ENCODE measurements at places on chromosomes 1 and 21.

- DNase-seq: no peak
Observed at GRCh38 chr1:212712451-212713303, 13.0 kb upstream of the BATF3 start.

DNA sequence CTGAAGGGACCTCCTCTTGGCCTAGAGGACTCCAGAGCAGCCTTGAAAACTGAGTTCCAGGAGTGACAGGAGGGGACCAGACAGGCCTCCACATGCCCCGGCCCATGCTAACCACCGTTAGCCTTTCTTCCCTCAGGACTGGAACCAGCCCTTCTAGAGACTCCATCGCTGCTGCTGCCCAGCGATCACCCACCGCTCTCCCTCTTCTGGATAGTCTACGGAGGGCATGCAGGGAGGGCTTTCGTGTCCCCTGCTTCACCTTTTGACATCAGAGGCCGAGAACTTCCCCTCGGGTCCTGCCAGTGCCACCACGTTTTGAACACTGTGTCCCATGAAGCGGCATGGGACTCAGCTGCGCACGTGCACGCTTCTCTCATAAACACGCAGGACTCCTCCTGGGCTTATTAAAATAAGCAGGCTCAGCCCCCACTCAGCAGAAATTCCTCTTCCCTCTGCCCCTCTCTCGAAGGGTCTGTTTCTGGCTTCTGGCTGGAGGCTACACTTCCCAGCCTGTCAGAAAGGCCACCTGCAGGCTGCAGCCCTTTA is 26.6 kb downstream of the NPHP4 start:
- DNase-seq: no peak

DNA sequence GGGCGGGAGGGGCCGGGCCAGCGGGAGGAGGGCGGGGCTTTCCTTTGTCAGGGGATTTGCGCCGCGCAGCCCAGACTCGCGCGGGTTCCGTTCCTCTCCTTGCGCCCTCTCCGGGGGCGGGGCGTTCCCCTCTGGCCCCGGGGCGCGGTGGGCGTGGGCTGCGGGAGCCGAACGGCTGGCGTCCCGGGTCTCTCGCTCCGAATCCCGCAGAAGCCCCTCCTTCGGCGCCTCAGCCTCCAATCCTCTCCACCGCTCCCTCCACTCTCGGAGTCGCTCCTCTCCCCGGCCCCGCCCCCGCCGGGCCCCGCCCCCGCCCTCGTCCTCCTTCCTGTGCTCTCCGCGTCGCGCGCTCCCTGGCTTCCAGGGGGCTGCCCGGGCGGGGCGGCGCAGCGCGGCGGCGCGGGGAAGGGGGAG is 82.8 kb upstream of the BMP8A start:
- peak; percentile 79 for DNase-seq

DNA sequence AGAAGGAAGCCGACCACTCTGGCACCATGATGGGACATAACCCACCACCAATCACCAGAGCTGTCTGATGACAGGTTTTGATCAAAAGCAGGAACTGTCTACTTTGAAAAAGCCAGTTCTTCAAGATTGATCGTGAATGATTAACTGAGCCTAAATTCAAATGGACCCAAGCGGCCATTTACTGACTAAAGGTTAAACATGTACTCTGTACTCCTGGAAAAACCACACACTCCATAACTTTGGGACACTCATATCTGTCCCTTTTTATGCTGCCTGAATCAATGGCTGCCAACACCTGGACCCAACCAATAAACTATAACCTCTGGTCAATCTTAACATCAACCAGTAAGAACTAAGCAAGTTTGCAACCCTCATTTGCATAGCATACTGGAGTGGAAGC is 206.6 kb downstream of the URB2 start:
- DNase-seq: no peak

- DNase-seq: no peak
Observed at GRCh38 chr1:23040509-23040908, 21.2 kb downstream of the KDM1A start.

- DNase-seq: no peak
Observed at GRCh38 chr1:35524106-35524505, 33.1 kb downstream of the KIAA0319L start.

DNA sequence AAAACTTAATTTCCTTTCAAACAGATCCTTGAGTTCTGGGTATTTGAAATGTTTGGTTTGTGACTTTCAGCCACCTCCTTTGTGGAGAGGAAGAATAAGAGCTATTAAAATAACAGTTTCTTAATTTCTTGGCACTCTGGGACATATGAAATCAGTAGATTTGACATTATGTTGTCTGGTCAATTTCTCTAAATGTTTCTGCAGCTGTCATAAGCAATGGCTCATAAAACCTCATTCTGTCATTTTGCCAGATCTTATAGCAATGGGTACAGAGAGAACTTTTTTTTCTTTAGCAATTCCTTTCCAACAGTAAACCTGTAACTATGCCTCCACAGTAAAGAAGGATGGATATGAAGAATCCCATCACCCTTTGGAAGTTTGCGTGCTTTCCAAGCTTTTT is 52.6 kb downstream of the LAMC1 start:
- no peak for DNase-seq

DNA sequence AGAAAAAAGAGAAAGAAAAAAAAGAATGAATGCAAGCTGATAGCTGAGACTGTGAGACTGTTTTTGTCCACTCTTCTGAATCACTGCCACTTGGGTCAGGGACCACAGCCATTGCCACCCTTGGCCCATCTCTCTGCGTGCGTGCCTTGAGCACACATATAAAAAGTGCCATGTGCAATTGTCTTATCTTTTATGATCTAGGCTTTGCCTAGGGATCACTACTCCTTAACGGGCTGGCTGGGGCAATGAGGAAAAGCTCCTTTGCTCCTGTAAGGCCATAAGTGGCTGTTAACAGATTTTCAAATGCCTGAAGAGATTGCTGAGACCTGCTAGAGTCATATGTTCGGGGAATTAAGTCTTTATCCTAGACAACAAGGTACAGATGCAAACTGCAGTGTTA is 8.2 kb downstream of the SPATA46 start:
- DNase-seq: no peak

- no peak for DNase-seq
Observed at GRCh38 chr1:88053065-88053464, 631.0 kb upstream of the PKN2 start.

GRCh38 chr1:236882678-236883077 is 87.6 kb downstream of the MTR start:
- DNase-seq: no peak

DNA sequence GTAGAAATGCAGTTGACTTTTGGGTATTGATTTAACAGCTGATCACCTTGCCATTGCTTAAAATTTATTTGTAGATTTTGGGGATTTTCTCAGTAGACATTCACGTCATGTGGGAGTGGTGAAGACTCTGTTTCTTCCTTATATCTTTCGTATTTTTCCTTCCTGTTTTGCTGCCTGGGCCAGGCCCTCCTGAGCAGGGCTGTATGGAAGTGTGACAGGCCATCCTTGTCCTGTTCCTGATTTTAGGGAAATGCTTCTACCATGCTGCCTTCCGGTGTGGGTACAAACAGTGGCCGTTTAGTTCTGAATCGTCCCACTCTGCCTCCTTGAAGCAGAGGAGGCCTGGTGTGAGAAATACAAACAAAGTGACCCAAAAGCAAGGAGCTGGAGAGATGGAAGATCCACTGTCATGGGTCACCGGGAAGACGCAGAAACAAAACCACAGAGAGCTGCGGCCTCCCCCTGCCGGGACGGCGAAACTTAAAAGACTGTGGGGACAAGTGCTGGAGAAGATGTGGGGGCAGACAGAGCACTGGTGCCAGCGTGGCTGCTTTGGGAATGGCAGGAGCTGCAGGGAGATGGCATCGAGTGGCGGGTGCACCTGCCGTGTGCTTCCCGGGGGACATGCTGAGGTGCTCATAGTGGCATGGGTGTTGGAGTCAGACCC is 7.6 kb downstream of the AGPAT3 start:
- no peak for DNase-seq

DNA sequence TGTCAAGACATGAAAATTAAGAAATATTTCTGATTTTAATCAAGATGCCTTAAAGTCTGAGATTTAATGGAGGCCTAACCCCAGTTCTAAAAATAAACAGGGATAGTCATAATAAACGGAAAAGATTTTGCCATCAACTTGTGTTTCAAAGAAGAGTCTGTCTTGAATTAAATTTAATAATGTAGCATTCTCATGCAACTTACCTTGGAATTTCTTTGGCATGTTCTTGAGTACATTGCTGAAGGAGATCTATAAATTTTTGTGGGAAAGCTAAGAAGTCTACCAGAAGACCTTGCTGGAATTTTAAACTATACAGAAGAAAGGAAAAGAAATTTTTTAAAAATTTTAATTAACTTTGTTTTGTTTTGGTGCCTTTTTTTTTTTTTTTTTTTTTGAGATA is 10.6 kb downstream of the SASS6 start:
- DNase-seq: no peak

DNA sequence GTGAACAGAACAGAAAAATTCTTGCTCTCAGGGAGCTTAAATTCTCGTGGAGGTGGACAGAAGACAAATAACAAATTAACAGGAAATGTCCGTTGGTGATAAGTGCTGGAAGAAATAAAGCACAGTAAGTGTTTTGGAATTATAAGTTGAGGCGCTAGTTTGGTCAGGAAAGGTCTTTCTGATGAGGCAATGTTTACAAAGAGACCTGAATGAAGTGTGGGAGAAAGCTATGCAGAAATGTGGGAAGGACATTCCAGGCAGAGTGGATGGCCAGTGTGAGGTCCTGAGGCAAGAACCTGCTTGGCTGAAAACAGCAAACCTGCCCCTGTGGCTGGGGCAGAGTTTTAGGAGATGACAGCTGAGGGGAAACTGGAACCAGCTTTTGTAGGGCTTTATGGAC is 23.3 kb downstream of the NGF start:
- no peak for DNase-seq

DNA sequence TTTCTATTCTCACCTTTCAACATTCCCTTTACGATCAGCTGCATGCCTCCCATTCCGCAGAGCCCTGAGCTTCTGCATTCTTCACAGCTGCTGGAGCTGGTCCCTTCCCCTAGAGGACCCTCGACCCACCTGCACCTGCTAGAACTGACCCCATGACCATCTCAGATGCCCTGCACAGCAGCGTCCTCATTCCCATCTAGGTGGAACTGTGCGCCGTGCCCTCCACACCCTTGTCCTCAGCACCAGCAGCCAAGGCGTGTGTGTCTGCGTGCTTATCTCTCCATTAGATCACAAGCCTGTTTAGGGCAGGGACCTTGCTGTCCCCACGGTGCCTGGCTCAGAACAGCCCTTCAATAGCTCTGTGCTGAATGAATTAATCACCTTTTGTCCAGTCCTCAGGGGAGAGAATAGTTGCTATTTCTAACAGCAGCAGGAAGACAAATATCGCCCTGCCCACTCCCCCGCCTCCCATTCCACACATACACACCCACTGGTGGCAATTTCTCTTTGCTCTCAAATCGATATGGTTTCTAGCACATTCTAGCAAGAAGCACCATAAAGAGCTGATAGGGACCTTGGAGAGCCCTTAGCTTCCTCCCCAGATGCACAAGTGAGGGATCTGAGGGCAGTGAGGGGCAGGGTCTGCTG is 61.7 kb downstream of the KCNN3 start:
- DNase-seq: no peak

GRCh38 chr1:6658359-6659060 is 33.8 kb downstream of the THAP3 start:
- DNase-seq: no peak

DNA sequence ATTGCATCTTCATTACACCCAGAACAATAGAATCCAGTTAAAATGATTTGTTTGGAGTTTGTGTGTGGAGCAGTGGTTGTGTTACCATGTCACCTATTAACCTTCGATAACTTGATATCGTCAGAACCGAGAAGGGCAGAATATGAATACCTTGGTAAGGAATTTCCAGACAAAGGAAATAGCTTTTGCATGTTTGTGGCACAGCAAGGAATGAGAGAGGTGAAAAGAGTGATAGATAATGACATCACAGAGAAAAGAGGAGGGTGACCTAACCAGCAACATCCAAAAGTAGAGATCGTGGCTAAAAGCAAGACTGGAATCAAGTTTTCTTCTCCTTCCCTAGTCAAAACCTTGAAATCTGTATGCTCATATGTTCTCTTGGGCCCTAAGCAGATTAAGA is 244.6 kb upstream of the NEGR1 start:
- DNase-seq: no peak

GRCh38 chr1:30302858-30303257 is 420.5 kb downstream of the MATN1 start:
- DNase-seq: no peak

Data from stimulated activated CD8-positive, alpha-beta memory T cell treated with anti-CD3 and anti-CD28 coated beads, Interleukin-2, amount 100 ng/mL, for 48 hours (primary cell).